Activated naive CD8-positive, alpha-beta T cell treated with anti-CD3 and anti-CD28 coated beads, Interleukin-2, amount 50 U/mL, for 16 hours (primary cell): ENCODE measurements at places on chromosomes 1 and 21.

GRCh38 chr21:32102426-32102825 lies 176.4 kb downstream of the MIS18A start:
- no peak for DNase-seq

- DNase-seq: no peak
Observed at GRCh38 chr1:227886993-227887696, 60.6 kb downstream of the WNT9A start.

DNA sequence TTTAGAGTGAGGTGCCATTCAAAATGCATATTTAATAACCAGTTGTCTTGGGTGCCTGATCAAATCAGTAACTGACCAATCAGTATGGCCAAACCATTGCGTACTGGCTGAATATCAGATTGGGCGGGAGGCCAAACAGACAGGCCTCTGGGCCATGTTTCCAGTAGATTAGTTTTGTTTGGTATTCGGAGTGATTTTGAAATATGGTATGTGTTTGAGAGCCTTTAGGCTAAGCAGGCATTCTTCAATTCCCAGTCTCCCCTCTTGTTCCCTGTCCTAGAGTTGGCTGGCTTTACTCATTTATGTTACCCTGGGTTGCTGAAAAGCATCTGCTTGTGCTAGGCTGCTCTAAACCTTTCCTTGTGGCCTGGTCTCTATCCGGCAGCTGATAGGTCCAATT lies 80.1 kb downstream of the BACH1 start:
- DNase-seq: no peak

DNA sequence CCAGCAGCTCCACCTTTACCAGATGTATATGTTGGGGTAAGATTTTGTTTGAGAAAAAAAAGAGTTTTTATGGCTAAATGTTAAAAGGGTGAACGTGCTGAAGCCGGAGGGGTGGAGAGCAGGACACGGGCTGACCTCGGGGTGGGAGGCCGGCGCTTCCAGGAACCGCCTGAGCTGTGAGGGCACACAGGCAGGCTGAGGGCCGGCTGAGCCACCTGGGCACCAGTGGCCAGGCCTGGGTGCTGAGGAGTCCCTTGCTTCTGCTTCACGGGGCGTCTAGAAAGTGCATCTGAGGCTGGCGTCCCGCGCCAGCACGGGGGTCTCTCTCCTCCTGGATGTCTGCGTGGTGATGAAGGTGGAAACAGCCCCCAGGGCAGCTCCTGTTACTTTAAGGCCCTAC lies 33.6 kb upstream of the ADARB1 start:
- DNase-seq: no peak

DNA sequence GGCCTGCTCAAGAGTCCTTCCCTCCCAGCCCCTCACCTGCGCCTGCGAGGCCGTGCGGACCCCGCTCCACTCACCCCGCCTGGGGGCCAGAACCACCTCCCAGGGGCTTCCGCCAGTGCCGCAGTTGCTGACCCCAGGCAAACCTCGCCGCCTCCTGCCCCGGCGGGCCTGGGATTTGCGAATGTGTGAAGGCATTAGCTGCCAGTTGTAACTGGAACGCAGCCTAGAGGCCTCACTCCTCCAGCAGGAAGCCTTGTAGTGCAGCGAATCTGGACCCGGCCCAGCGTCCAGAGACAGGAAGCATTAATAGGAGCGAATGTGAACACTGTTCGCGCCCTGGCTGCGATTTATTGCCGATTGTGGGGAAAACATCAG lies 140.9 kb upstream of the ARHGEF16 start:
- no peak for DNase-seq

DNA sequence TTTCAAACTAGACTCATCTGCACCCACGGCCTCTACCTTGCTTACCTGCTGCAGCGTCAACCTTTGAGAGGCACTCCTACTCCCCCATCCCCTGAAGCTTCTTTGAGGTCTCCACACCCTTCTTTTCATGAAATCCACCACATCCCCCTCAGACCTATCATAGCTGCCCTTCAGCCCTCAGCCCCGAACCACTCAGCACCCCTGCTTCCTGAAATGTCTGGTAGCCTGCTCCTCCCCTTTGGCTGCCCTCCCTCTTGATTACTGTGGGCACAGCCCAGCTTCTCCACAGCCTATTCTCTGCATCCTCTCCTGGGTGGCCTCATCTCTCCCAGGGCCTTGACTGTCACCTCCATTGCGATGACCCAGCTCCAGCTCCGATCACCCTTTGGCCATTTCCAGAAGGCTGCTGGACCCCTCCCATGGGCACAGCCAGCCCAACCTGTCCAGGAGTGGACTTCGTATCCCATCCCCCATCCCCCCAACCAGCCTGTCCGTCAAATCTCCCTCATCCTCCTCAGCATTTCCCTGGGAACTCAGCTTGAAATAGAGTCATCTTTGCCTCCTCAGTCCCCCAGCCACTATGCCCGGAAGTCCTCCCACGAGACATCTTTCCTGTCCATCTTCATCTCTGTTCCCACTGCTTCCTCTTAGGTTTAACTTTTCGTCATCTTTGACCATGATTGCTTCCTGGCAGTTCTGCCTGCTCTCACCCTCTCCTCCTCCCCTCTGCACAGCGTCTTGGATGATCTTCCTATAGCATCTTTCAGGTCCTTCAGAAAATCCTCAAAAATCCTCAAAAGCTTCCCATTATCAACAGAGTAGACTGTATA lies 6.1 kb upstream of the ADORA1 start:
- no peak for DNase-seq

DNA sequence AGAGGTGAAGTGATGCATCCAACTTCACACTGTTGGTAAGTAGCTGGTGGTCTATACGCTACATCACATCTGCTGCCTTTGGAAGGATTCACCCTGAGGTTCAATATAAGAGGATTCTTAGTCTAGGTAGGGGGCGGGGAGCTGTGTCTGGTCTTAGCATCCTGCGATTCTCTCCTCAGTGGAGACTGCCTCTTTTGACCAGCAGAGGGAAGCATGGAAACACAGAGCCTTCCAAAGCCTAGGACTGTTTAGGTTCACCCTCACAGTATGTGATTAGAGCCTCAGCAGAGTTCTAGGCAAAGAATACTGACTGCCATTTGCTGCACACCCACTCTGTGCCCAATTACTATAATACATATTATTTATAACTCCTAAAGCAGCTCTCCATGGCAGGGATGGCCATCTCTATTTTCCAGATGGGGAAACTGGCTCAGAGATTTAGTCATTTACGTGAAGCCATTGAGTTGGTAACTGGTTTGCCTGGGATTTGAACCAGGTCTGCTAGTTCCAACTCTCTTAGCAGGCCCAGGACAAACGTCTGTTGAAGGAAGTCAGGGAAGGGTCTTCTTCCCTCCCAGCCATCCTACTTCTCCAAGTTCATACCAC lies 28.9 kb upstream of the EFCAB14 start:
- no peak for DNase-seq

GRCh38 chr21:24112020-24112419 lies 1495.3 kb downstream of the MRPL39 start:
- no peak for DNase-seq

GRCh38 chr1:94345148-94345721 lies 73.0 kb upstream of the ABCD3 start:
- DNase-seq: no peak

DNA sequence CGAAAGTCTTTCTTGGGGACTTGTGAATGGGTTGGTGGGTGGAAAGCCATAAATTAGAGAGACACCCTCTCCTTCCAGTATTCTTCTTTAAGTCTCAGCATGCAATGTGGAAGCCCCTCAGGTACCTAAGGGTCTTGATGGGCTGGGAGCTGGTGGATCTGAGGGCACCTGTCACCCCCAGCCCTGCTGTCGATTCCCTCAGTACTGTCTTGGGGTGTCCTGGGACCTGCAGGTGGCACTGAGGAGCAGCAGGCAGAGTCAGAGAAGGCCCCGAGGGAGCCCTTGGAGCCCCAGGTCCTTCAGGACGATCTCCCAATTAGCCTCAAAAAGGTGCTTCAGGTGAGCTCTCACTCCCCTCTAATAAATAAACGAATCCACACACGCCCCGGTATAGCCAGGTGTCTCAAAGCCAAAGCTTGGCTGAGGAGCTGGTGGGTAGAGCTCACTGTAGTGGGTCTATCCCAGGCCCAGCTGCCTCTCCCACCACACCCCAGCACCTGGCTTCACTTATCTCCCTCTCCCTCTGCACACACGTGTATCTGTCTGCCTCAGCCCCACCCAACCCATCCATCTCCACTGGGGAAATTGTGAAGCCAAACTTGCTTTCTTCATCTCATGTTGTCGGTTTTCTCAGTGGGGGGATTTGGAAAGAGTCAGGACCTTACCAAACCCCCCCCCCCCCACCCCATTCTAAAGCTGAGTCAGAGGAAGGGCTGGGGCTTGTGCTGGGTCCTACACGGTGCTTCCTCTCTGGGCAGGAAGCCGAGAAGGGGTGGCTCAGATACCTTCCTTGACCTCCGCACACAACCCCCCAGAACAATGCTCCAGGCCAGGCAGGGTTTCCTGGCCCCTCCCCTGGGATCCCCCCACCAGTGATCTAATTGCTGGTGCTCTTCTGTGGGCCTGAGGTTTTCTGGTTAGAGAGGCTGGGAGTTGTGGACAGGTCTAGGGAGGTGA lies 1.6 kb downstream of the ADAM15 start:
- DNase-seq: no peak

- DNase-seq: no peak
Observed at GRCh38 chr21:35791541-35792325, 268.6 kb downstream of the SETD4 start.

- no peak for DNase-seq
Observed at GRCh38 chr1:1021920-1022259, 2.0 kb downstream of the AGRN start.

DNA sequence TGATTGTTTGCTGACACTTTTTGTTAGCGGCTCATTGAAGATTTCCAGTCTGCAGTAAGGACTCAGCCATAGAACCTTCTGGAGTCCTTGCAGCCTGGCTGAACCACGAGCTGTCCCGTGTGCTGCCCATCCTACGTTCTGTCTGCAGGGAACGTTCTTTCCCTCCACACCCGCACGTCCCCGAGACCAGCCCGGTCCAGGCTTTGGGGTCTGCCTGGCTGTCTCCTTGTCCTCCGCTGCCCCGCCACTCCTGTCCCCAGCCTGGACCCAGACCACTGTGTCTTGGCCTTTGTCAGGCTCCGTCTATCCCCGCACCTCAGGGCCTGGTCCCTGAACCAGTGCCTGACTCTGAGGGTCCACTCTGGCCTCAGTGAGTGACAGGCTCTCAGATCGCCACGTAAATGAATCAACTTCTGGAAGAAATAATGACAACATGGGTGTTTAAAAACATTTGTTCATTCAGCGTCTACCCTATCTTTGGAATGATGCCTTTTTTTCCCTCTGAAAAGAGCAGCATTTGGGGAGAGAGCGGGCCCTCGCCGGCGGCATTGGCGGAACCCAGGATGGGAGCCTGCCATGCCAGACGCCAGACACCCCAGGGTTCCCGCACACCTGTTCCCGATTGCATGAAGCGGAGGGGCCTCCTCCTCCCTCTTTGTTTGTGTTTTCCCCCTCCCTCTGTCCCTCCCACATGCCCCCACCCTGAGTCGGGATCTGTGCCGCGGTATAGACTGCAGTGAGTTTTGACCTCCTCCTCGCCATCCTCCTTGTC lies 43.9 kb upstream of the C1orf174 start:
- no peak for DNase-seq

- DNase-seq: no peak
Observed at GRCh38 chr1:53139951-53140361, 2.5 kb downstream of the SLC1A7 start.

DNA sequence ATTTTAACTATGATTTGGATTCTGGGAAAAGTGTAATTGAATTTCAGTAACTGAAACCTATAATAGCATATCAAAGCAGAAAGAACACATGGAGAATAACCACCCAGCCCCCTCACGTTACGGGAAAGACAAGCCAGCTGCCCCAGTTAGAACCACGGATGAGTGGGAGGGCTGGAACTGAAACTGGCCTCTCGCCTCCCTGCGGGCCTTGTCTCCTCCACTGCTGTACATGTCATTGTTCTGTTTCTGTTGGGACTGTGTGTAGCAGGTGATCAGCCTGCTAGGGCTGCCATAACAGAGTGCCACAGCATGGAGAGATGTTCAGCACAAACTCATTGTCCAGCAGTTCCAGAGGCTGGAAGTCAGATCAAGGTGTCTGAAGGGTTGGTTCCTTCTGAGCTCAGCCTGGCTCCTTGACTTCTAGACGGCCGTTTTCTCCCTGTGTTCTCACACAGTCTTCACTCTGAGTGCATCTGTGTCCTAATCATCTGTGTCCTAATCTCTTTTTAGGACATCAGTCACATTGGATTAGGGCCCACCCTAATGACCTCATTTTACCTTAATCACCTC lies 52.4 kb downstream of the MAP3K21 start:
- DNase-seq: no peak

DNA sequence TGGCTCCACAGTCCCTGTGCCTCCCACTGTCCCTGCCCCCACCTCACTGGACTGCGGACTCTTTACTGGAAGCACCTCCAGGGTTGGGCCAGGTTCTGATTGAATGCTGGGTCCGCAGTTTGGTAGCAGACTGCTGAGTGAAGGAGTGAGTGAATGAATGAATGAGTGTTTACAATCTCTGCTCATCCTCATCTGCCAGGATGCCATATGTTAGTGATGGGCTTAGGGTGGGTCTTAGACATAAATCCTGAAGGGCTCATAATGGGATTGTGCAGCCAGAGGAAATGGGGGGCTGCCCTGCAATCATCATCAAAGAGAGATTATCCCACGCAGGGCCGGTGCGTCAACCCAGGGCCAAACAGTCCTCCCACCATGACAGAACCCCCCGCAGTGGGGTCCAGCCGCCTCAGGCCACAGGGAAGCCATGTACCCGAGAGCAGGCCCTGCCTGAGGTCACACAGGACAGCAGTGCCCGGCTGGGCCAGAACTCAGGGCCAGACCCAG lies 26.1 kb downstream of the SLC1A7 start:
- no peak for DNase-seq

GRCh38 chr1:230281556-230281955 lies 144.6 kb downstream of the PGBD5 start:
- DNase-seq: no peak

GRCh38 chr1:192978195-192978710 lies 80.9 kb downstream of the UCHL5 start:
- DNase-seq: no peak
